ENCODE measurements at places on chromosomes 2 and 18. TPM values are rescaled to one million over a fixed set of nuclear protein-coding genes. Genes with fewer than 3 reads are reported as not detected.

MOGAT1 gene
- not detected for total RNA-seq

SIX3 gene
- not detected for total RNA-seq

FAM237A gene
- not detected for total RNA-seq

CENPA gene
- 7.7 TPM for total RNA-seq

ALPP gene
- total RNA-seq, result not detected

FTCDNL1 gene
- total RNA-seq, result not detected

KLHL29 gene
- 4.0 TPM for total RNA-seq

ABCB11 gene
- total RNA-seq, result not detected

C2orf15 gene
- not detected for total RNA-seq

UGT1A10 gene
- not detected for total RNA-seq

ALPG gene
- total RNA-seq, result not detected

CDH19 gene
- total RNA-seq, result 0.13 TPM
